Small intestine (tissue), 16 donors: ENCODE measurements at places on chromosomes 13 and 19. TPM values are rescaled to one million over a fixed set of nuclear protein-coding genes. Genes with fewer than 3 reads are reported as not detected.

- no peak for DNase-seq
Measured at GRCh38 chr19:49896863-49897621, at the start of gene IL4I1. TSS of gene IL4I1 (minus strand) at chr19:49896887. CDS start at chr19:49896160, 727 bp downstream.

DNA sequence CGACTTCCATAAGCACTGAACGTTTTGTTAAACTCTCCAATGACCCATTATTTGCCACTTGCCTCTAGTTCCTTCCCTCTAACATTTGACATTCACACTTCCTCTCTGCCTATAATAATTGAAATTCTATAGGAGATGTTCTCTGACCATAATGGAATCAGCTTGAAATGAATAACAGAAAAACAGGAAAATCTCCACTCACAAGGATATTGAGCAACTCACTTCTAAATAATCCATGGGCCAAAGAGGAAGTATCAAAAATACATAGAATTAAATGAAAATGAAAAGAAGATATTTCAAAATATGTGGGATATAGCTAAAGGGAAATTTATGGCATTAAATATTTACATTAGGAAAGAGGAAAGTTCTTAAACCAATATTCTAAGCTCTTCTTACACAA, 3.4 kb upstream of the FCGBP start:
- DNase-seq: no peak

GRCh38 chr19:2652504-2653099, 49.9 kb downstream of the GNG7 start:
- DNase-seq: no peak

DNA sequence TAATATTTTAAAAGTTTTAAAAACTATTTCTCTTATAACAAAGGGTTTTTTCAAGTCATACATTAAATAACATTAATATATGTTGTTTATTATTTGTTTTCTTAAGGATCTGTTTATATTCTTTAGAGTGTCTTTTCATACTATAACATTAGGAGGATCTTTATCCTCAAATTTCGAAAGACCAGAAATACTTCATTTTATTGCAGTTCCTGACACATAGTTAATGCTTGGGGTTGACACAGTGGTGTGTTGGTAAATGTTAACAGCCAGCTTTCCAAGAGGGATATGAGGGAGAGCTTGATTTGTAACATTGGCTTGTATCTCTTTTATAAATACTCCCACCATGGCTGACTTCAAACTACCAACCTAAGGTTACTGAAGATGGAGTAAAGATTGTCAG, 126.6 kb upstream of the KLF5 start:
- no peak for DNase-seq

- DNase-seq: no peak
Measured at GRCh38 chr19:50001775-50002174, 23.4 kb downstream of the VRK3 start.

GRCh38 chr13:91017031-91017668, 330.3 kb upstream of the MIR17HG start:
- DNase-seq: peak; percentile 29

GRCh38 chr19:2235381-2236063, 607 bp downstream of the PLEKHJ1 start:
- peak; percentile 97 for DNase-seq

DNA sequence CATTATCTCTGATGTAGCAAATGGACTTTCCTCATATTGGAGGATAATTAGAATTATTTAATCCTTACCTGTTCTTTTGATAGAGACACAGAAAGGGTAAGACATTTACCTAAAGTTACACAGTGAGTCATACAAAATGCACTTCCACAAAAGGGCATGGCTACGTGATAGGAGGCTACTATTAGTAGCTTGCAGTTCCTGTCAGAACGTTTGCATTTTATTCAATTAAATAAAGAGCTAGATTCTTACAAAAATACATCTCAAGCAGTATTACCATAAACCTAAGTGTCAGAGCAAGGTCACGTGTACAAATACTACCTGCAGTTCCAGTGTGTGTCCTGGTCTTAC, 120.6 kb downstream of the ESD start:
- DNase-seq: no peak

GRCh38 chr13:109611912-109612691, 174.3 kb downstream of the IRS2 start:
- DNase-seq: no peak

DNA sequence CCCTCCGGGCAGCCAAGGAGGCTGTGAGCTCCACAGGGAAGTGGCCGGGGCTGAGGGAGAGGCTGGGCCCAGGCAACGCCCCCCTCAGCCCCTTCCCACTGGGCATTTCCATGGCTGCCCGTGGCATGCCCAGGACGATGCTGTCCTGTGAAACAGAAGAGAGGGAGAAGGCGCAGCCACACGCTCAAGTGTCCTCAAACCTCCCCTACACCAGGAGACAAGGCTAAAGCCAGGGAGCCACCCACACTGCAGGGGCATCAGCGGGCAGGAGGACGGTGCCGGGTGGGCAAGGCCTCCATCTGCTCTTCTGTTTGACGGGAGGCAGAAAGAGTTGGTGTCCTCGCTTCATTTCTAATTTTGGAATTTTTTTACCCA, 14.2 kb upstream of the PROZ start:
- no peak for DNase-seq

DNA sequence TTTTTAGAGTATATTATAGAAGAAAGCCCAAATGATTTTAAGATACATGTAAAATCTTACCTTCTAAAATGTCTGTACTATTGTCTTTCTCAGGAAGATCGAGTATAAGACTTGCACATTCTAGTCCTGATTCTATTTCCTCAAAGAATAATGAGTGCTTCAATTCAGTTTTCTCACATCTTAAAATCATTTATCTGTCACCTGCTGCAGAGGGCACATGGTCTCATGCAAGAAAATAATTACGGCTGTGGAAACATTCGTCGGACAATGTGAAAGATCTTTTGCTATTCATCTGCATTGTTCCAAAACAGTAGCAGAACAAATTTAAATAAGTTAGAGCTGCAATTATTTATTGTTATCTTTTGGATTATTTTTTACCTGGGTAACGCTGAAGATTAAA, 1403.5 kb downstream of the PCDH9 start:
- no peak for DNase-seq

- no peak for DNase-seq
Measured at GRCh38 chr13:61078976-61079770, 336.5 kb downstream of the PCDH20 start.

DNA sequence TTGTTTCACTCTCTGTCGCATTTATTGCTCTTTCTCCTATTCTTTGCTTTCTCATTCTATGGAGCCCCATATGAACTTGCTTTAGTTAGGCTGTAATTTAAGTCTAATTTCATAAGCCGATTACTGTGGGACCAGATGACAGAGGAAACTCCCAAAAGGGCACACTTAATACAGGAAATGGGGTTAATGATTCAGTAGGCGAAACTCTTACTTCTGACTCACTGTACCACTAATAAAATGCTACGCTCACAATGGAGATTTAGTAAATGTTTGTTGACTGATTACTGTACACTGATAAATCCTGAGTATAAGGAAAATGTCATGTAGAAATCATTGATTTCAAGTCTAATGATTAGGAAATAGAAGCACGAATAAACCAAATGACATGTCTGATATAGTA, 276.4 kb downstream of the KLF5 start:
- peak; percentile 86 for DNase-seq

DNA sequence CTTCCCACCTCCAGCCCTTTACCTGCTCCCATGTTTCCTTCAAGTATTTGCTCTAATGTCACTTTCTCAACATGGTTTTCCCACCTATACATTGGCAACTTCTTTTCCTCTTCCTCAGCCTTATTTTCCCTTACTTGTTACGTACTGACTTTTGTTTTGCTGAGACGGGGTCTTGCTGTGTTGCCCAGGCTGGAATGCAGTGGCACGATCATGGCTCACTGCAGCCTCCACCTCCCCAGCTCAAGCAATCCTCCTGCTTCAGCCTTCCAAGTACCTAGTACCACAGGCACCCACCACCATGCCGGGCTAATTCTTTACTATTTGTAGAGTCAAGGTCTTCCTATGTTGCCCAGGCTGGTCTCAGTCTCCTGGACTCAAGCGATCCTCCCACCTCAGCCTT, 5.0 kb downstream of the PRODH2 start:
- DNase-seq: no peak

DNA sequence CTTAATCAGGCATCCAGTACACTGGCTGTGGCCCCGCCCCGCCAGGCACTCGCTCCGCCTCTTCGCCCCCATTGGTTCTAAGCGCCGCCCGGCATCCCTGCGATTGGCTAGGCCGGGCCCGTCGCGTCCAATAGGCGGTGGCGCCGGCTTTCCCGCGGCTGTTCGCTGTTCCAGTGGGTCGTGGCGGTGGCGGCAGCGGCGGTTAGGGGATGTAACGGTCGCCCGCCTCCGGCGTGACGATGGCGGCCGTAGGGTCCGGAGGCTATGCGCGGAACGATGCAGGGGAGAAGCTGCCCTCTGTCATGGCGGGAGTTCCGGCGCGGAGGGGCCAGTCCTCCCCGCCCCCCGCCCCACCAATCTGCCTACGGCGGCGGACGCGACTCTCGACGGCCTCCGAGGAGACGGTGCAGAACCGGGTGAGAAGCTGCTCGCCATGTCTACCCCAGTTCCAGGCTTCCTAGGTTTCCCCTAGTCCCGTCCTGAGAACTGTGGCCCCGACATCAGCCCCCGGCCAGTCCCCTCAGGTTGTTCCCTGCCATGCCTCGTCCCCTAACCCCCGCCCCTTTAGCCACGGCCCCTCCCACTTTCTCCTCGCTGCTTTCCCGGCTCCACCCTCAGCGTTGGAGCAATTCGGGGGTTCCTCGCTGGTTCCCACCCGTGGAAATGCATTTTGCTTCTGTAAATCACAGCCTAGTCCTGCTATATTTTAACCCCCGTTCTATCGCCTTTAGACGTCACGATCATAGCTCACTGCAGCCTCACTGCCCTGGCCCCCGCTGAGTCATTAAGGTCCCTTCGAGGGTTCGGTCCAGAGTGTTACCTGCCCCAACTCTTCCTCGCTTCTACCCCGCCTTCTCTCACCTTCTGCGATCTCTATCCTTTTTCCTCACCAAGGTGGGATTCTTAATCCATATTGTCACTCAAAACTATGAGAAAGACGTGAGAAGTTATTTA, at the start of gene WDR62:
Gene WDR62, plus strand, starts transcription at position 165 of the 954 bp plus-strand sequence. Its CDS starts 75 bp downstream, at position 240.
- DNase-seq: peak; percentile 93

The CLEC4G gene
- polyA plus RNA-seq: 0.18 TPM

The ISYNA1 gene
- polyA plus RNA-seq: 5.7 TPM

The LENG9 gene
- 14.1 TPM for polyA plus RNA-seq

The NKG7 gene
- 6.2 TPM for polyA plus RNA-seq

The RFX1 gene
- polyA plus RNA-seq: 6.0 TPM

The BEST2 gene
- 0.10 TPM for polyA plus RNA-seq

The IGFL1 gene
- not detected for polyA plus RNA-seq

The DCT gene
- polyA plus RNA-seq: 0.07 TPM

The FAM83E gene
- 76.6 TPM for polyA plus RNA-seq

The TIMM50 gene
- polyA plus RNA-seq: 40.5 TPM

The AMER2 gene
- 0.03 TPM for polyA plus RNA-seq

The PNMA8C gene
- polyA plus RNA-seq: not detected

The CLEC17A gene
- polyA plus RNA-seq: not detected

The PCID2 gene
- polyA plus RNA-seq: 21.6 TPM

The ZNF468 gene
- polyA plus RNA-seq: 42.8 TPM
